Type B pancreatic cell (in vitro differentiated cells): ENCODE measurements at places on chromosomes 5 and 9. TPM values are rescaled to one million over a fixed set of nuclear protein-coding genes. Genes with fewer than 3 reads are reported as not detected.

DNA sequence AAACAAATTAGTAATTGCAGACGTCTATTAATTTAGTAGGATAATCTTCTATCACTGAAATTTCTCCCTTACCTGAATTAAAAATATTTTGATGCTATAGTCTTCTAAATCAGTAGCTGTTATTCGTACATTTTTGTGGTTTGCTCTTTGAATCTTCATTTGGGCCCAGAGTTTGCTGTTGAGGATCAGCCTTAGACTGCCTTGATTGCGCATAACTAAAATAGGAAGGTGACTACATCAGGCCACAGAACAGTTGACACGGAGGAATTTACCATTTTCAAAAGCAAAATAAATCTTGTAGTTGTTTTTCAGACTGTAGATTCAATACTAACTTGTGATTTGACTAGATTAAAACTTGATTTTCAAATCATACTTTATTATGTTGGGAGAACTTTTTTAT, 11.8 kb upstream of the NADK2 start:
- no peaks in the 10 kb centered on the region for H3K27me3 ChIP-seq
- DNase-seq = no peak
- no peaks in the 10 kb centered on the region for H3K36me3 ChIP-seq

DNA sequence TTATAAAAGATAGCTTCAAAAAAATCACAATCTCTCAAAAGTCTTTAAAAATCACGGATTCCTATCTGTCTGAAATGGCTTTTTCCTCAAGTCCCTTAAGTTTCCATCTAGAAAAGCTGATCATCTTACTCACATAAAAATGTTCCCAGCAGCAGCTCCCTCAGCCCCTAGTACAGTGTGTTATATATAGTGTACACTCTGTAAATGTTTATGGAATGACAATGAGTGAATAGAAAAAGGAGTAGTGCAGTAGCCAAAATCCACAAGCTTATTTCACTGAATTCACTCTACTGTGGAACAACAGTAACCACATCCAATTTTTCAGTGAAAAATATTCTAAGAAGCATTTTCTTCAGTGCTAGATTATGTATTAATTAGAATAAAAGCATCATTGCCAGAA, 609.4 kb downstream of the DTWD2 start:
- DNase-seq = no peak
- no peaks in the 10 kb centered on the region for H3K36me3 ChIP-seq
- H3K27me3 ChIP-seq = no peaks in the 10 kb centered on the region
- no peak overlapping the region for H3K27ac ChIP-seq
- H3K4me3 ChIP-seq = no peak overlapping the region
- H3K4me1 ChIP-seq = no peaks in the 10 kb centered on the region

DNA sequence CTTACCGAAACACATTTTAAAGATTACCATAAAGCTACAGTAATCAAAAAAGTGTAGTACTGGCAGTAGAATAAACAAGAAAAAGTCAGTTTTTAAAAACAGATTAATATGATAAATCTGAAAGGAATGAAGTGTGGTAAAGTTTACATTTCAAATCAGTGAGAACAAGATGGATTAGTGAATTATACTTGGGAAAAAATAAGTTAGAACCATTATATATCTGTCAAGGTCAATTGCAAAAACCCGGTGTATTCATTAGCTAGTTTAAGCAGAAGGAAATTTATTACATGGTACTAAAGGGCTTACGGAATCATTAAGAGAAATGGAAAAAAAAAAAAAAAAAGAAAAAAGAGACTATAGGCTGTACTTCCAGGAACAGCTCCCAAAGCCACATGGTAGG, 164.3 kb downstream of the MUSK start:
- peaks cover 11% of the 10 kb centered on the region for H3K4me1 ChIP-seq
- H3K27me3 ChIP-seq = no peaks in the 10 kb centered on the region
- H3K27ac ChIP-seq = no peak overlapping the region
- no peaks in the 10 kb centered on the region for H3K36me3 ChIP-seq
- H3K4me3 ChIP-seq = no peak overlapping the region

DNA sequence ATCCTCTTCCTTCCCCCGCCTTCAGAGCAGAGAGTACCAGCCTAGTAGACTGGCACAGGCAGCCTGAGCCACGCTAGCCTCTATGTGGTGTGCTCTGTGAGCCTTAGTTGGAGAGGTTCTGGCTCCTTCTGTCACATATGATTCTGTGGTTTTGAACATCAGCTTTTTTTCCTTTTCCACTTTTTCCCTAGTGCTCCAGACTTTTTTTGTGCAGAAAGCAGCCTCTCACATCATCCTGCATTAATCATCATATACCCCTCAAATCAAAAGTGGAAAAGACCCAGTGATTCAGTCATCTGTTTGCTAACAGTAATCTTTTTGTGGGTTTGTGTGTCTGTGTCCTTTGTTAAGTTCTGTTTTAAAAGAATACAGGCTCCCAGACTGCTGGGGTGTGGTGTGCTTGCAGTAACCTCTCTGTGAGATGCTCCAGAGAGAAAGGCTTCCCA, 663.9 kb upstream of the RGMB start:
- no peak for DNase-seq
- no peak overlapping the region for H3K4me3 ChIP-seq
- no peaks in the 10 kb centered on the region for H3K36me3 ChIP-seq
- no peaks in the 10 kb centered on the region for H3K27me3 ChIP-seq
- no peak overlapping the region for H3K27ac ChIP-seq

- no peak for DNase-seq
- H3K27ac ChIP-seq = no peak overlapping the region
- H3K4me3 ChIP-seq = no peak overlapping the region
- no peaks in the 10 kb centered on the region for H3K27me3 ChIP-seq
- H3K4me1 ChIP-seq = no peaks in the 10 kb centered on the region
These were observed 15.1 kb upstream of the STRBP start for GRCh38 chr9:123283455-123283854.

GRCh38 chr5:142874540-142874939, 104.4 kb downstream of the ARHGAP26 start:
- H3K36me3 ChIP-seq = no peaks in the 10 kb centered on the region
- no peak overlapping the region for H3K4me3 ChIP-seq
- peaks cover 45% of the 10 kb centered on the region for H3K4me1 ChIP-seq

DNA sequence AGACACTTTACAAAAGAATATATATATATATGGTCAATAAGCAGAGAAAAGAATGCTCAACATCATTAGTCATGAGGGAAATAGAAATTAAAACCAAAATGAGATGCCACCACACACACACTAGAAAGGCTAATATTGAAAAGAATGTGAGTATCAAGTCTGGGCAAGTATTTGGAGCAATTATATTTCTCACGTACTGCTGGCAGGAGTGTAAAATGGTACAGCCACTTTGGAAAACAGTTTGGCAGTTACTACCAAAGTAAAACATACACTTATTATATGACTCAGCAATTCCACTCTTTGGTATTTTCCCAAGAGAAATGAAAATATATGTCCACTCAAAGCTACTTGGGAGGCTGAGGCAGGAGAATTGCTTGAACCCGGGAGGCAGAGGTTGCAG, 29.8 kb downstream of the NEUROG1 start:
- no peak for DNase-seq
- peaks cover 12% of the 10 kb centered on the region for H3K4me1 ChIP-seq
- H3K27ac ChIP-seq = no peak overlapping the region
- peaks cover 70% of the 10 kb centered on the region for H3K27me3 ChIP-seq
- no peak overlapping the region for H3K4me3 ChIP-seq

DNA sequence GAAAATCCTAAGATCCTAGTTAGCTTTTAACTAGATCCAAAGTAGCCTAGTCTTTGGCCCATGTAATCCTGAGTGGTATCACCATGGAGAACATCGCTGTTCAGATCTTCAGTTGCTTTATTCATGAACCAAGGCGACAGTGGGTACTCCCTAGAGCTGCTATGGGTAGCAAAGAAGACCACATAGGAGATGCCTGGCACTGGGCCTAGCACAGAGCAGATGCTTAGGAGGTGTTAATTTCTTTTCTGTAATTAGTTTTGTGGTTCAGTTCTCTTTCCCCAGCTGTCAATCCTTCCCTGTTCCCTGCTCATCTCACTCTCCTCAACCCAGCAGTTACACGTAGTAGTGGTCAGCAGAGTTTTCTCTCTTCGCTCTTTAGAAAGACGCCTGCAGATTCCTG, 9.3 kb downstream of the CAST start:
- peak overlapping the region; percentile 42 for H3K27ac ChIP-seq
- no peak for DNase-seq
- peaks cover 35% of the 10 kb centered on the region for H3K4me1 ChIP-seq
- H3K4me3 ChIP-seq = no peak overlapping the region
- H3K36me3 ChIP-seq = peaks cover 24% of the 10 kb centered on the region

FOXD4L3 gene
- total RNA-seq = not detected in 2 replicates

FAM200C gene
- 6.2 and 8.1 TPM in 2 replicates for total RNA-seq

ADAMTS12 gene
- total RNA-seq = 1.5 and 32.1 TPM in 2 replicates

RASGEF1C gene
- 0.36 and 0.77 TPM in 2 replicates for total RNA-seq

SNX18 gene
- total RNA-seq = 23.6 and 27.1 TPM in 2 replicates

CHSY3 gene
- 0.86 and 4.9 TPM in 2 replicates for total RNA-seq

SEMA6A gene
- 74.0 and 84.2 TPM in 2 replicates for total RNA-seq
